SW480 (cell line): ENCODE measurements at places on chromosomes 3 and 15.

DNA sequence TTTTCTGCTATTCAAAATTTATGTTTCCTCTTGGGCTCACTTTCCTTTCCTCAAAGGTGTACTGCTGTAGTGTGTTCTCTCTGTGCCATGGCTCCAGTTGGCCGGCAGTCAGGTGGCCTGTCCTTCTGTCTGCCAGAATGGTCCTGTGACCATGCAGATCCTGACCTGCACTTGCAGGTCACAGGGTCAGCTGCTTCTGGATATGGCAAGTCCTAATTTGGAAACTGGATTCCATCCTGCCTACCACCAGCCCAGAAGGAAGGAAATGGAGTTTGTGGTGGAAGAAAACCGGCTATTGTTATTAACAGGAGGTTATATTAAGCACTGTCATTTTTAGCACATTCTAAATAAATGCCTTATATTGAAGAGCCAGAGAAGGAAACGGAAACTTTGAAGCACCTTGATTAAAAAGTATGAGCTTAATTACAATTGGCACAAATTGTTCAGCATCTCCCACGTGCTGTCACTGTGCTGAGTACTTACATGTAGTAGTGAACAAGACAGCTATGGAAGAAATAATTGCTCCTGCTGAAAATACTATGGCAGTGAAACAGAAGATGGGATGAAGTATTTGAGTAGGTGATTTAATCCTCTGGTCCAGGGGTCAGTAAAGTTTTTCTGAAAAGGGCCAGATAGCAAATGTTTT is 362.8 kb downstream of the PTPRG start:
- no peak for DNase-seq

GRCh38 chr3:35908366-35909232 is 269.3 kb downstream of the ARPP21 start:
- peak; percentile 36 for DNase-seq

GRCh38 chr15:101362986-101363566 is 68.0 kb upstream of the SNRPA1 start:
- DNase-seq: no peak

GRCh38 chr15:60975218-60975617 is 253.9 kb downstream of the RORA start:
- DNase-seq: no peak

- DNase-seq: peak; percentile 36
Measured at GRCh38 chr3:136787349-136787748, 31.6 kb upstream of the SLC35G2 start.

DNA sequence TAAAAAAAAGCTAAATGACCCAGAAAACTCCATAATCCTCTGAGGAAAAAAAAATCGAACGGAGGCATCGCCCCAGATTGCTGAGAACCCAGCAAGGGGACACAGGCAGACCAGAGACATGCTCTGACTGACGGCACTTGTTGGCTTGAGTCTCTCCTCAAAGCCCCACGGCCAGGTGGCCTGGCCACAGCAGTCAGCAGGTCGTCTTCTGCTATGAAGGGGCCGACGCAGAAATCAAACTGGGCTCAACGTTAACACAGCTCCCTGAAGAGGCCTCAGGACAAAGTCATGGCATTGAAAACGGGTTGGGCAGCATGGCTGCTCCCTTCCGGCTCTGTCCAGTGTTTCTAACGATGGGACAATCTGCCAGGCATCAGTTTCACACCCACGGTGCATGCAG is 17.5 kb downstream of the PCSK6 start:
- no peak for DNase-seq

DNA sequence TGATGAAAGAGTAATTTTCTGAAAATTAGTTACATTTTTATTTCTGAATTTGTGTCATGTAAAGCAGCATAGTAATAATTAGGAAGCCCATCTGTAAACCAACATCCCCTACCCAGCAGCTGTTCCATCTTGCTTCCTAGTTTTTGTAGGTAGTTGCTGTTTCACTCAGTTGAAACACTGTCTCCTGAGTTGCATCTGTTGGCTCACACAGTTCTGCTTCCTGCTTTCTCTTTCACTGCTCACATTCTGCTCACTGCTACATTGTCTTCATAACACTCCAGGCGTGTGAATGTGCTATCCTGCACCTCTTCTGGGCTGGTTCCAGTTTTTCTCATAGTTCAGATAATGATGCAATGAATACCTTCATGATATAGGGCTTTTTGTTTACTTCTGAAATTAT is 123.4 kb downstream of the EPHB1 start:
- DNase-seq: no peak

DNA sequence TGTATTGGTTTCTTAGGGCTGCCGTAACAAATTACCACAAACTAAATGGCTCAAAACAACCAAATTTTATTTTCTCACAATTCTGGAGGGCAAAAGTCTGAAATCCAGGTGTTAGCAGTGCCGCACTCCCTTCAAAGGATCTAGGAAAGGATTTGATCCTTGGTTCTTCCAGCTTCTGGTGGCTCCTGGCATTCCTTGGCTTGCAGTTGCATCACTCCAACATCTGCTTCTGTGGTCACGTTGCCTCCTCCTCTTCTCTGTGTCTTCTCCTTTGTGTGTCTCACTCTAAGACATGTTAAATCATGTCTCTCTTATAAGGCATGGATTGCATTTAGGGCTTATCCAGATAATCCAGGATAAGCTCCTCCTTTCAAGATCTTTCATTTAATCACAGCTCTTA is 262.2 kb downstream of the MEX3B start:
- DNase-seq: no peak

DNA sequence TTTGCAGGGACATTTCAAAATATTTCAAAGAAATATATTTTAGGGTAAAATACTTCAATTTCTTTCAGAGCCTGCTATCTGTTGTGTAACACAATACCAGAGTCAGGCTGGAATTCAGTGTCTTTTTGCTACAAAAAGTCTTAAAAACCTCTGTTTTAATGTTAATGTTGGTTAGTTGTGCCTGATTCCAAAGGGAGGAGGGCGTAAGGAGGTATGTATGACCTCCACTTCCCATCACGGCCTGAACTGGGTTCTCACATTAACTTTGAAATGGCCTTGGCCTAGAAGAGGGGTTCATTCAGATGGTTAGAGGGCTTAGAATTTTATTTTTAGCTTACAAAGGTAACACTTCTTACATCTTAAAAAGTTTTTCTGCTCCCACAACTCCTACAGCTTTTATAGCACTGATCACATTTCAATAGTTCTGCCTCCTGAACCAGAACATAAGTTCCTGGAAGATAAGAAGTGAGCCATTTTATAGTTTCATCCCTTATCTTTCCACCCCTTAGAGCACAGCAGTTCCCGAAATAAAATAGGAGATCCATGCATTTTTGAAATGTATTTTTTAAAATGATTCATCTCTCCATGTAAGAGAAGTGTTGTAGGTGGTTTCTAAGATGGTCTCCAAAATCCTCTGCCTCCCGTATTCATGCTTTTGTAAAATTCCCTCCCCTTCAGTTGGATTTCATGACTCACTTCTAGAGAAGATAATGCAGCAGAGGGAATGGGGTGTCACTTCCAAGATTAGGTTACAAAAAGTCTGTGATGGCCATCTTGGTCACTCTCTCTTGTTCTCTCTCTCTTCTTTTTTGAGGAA is 543.1 kb upstream of the NECTIN3 start:
- DNase-seq: no peak

GRCh38 chr3:45486136-45486535 is 97.8 kb downstream of the LARS2 start:
- no peak for DNase-seq

- DNase-seq: no peak
Measured at GRCh38 chr15:90553248-90553745, 23.6 kb downstream of the CRTC3 start.

DNA sequence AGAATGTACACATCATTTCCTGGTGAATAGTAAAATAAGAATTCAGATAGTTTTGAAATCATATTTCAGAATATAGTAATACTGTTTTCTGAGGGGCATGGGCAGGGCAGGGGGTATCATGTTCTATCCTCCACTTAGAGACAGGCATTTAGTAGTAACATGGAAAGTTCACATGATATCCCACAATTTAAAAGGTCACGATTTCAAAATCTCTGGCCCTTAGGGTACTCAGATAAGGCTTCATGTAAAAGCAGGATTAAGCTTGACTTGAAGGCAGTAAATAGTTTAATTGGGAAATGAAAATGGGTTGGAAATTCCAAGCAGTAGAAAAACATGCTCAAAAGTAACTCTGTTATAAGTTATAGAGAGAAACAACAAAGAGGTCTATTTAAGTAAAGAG is 353.2 kb upstream of the AGTR1 start:
- no peak for DNase-seq

DNA sequence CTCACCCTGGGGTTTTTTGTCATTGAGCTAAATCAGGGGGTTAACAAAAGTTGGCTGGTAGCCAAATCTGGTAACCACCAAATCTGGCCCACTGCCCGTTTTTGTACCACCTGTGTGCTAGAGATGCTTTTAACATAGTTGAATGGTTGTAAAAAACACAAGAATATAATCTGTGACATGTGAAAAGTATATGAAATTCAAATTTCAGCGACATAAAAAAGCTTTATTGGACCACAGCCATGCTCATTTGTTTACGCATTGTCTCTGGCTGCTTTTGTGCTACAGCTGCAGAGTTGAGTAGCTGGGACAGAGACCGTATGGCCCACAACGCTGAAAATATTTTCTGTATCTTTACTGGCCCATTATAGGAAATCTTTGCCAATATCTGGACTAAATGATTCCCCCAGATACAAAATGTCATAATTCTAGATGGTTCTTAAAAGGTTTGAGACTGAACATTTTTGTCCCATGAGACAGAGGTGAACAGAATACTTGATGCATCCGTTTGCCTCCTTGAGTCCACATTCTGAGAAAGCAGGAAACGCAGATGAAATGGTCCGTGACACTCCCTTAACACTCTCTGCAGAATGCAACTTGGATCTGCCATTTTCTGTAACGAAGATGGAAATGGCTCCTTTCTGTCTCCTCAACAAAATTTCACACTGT is 120.9 kb upstream of the PDZRN3 start:
- DNase-seq: no peak

GRCh38 chr3:186609247-186609868 is 3.5 kb upstream of the AHSG start:
- peak; percentile 44 for DNase-seq

DNA sequence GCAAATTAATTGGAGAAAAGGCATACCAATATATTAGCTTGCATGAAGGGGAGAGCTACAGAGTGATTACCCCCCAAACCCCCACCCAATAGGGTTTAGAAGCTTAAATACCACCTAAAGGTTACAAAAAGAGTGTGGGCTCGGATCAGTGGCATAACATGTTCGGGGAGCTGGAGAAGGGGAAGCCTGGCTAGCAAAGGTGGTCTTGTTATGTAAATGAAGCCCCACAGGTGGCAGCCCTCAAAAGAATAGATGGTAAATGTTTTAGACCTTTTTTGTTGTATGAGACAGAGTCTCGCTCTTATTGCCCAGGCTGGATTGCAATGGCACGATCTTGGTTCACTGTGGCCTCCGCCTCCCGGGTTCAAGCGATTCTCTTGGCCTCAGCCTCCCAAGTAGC is 10.9 kb upstream of the PXK start:
- no peak for DNase-seq

- no peak for DNase-seq
Measured at GRCh38 chr3:12400616-12401194, 83.6 kb upstream of the TSEN2 start.

- no peak for DNase-seq
Measured at GRCh38 chr3:36065321-36065720, 315.0 kb upstream of the STAC start.

DNA sequence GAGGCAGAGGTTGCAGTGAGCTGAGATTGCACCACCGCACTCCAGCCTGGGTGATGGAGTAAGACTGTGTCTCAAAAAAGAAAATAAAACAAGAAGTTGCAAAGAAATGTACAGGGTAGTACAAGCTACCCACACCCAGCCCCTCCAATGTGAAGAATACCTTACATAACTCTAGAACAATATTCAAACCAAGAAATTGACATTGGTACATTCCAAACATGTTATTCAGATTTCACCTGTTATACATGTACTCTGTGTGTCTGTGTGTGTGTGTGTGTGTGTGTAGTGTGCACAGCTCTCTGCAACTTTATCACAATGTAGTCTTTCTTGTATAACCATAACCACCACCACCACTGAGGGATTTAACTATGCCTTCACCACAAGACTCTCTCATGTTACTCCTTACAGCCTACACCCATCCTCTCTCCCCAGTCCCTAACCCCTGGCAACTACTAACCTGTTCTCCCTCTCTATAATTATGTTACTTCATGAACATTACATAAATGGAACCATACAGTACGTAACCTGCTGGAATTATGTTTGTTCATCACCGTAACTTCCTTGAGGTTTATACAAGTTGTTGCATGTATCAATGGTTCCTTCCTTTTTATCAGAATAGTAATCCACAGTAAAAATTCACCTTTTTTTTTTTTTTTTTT is 16.2 kb upstream of the TJP1 start:
- DNase-seq: no peak

DNA sequence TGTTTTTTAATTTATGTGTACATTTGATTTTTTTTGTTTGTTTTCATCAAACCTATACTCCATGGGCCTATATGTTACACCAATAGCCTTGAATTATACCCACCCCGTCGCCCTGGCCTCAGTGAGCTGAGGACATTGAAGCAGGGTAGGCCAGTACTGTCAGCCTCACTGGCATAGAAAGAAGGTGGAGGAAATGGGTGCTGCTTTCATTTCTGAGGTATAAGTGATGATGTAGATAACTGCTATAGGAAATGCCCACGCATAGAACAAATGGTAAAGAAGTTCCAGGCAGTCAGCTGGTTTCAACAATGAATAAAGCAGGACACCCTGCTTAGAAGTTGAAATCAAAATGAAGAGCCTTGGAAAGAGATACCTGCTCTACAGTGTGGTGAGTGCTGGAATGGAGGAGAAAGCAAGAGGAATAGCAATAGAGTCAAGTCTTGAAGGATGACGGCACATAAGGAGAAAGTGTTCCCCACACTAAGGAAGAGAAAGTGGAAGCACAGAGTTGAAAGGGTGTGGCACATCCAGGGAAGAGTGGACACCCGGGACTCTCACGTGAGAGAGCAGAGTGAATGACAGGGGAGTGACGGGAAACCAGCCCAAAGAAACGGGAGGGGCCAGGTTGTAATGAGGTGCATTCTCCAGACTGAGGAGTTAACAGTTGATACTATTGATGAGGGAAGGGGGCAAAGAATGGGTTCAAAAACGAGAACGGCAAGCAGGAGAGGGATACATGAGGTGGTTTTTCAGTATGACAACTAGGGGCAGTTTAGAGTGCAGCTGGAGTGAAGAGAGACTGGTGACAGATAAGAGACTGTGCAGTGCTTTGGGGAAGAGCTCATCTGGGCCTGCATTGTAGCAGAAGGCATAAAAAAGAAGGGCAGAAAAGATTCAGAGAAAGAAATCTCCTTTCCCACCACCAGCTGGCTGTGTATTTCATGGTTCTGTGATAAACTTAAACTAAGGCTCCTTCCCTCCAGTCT is 70.5 kb downstream of the KLHL25 start:
- no peak for DNase-seq

GRCh38 chr3:125585595-125586223 is 9.6 kb downstream of the OSBPL11 start:
- peak; percentile 65 for DNase-seq
